Activated naive CD8-positive, alpha-beta T cell treated with anti-CD3 and anti-CD28 coated beads, Interleukin-2, amount 50 U/mL, for 16 hours (primary cell): ENCODE measurements at places on chromosomes 7 and 10.

DNA sequence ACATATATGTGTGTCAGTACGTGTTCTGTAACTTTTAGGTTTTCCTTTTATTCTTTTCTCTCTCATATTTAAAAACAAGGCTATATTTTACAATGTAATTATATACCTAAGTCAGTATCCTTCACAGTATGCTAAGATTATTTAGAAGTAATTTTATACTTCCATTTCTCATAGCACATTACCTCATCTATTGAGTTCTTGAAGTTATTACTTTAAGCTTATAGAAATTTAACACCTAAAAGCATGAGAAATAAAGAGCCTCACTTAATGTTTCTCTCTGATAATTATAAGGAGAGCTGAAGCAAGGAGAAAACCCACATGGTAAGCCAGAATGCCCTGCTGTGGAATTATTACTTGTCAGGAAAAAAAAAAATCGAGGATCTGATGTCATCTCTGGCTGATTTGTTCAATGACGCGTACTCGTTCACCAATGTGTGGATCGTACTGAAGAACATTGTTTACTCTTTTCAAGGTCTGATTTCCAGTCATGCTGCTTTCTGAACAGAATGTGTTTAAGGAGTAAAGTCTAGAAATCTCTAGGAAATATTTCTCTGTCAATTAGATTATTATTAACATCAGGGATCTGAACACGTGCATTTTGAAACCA lies 21.9 kb downstream of the CACNB2 start:
- DNase-seq, result no peak

DNA sequence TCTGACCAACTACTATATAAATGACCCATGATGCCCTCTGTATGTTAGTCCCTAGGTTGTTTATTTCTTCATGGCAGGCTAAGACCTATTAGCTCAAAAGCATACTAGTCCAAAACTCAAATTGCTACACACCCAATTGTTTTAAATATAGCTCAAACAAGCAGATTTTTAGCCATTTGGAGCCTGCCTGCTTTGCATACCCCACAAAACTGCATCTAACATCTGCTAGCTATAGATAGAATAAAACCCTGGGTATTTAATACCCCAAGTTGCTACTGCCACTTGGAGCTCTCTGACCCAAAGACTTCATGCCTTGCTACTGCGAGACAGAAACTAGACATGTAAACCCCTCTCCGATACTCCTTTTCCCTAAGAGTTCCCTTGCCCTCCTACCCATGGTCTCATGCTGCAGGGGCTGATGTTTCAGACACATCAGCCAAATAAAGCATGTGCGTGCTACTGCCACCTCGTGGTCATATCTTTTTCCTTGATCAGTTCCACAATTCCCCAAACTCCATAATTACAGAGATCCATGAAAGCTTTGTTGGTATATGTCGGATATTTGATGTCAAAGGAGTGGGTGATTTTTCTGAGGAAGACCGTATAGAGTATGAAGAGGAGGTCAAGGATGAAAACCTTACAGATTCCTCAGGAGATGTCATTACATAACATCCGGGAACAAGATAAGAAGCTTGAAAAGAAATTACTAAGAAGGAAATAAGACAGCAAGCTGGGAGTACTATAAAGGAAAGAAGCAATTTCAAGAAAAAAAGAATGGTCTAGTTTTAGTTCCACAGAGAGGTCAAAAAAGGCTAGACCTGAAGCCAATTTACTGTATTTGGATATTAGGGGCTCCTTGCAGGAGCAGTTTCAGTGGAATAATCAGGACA lies 386.6 kb downstream of the SH2D4B start:
- DNase-seq, result no peak

DNA sequence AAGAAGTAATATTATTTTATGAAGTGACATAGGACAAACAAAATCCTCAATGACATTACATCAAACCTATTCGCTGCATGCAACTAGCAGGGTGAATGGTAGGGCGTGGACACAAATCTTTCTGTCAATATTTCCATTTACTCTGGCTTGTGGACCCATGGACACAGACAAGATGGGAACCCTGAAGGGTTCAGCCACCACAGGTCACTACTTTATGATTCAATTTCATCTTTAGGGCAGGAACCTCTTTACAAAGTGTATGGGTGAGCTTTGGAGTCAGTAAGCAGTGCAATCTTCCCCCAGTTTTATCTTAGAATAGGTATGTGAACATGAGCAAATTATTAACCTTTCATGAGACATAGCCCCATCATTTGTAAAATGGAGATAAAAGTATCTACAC lies 982.4 kb upstream of the LRRTM3 start:
- no peak for DNase-seq

- no peak for DNase-seq
Measured at GRCh38 chr10:89210794-89211425, 3.8 kb upstream of the CH25H start.

DNA sequence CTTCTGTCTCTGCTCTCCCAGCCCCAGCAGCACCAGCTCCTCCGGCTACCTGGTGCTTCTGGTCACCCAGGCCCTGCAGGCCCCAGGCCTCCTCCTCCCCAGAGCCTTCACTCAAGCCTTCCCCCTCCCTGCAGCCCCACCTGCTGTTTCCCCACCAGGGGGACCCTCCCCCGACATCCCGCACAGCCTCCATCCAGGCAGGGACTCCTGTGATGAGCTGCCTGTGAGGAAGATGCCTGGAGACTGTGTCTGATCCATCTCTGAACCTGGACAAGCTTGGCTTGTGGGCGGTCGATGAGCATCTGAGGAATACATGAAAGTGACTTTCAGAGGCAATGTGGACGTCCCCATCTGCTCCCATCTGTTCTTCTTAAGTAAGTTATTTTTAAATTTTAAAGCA lies 45.0 kb downstream of the RAMP3 start:
- no peak for DNase-seq

DNA sequence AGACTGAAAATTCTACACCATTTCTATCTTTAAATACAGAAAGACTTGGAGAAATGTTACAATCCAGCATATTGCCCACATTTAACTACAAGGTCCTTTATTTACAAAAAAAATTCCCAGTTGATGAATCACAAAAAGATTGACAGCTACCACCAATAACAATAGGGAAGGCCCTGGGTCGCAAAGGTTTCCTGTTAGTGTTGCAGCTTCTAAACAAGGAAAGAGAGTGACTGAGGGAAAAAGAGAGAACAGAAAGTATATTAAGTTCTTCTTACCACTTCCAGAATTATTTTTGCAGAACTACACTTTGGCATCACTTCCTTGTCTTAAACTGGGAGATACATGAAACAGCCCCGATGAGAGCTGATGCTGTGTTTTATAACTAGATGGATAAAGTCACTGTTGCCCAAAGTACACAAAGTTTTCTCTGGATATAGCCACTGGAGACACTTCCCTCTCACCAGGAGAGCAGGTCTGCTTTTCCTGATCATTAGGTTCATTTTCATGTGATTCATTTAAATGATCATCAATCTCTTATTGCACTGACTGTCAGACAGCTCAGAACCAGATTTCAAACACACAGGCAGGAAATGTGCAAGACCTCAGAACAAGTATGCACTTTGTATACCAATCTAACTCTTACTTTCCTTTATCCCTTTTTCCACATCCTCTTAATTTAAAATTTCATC lies 57.0 kb downstream of the SHTN1 start:
- DNase-seq, result no peak

DNA sequence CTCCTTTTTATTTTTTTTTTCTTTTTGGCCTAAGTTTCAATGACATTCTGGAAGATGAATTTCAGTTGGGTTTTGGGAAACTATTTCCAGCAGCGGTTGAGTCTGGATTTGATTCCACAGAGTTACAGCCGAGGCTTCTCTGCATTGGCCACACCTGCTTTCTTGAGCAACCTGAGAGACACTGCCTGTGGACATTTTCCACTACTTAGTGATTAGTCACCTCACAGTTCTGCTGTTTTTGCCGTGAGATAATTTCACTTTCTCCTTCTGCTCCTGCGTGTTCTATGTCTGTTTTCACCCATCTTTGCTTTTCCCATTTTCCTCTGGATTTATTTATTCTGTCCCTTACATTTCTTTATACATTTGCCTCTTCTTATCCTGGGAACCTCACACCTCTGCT lies 243.0 kb downstream of the BICC1 start:
- no peak for DNase-seq

- DNase-seq, result no peak
Measured at GRCh38 chr7:88597941-88598425, 161.5 kb upstream of the ZNF804B start.

DNA sequence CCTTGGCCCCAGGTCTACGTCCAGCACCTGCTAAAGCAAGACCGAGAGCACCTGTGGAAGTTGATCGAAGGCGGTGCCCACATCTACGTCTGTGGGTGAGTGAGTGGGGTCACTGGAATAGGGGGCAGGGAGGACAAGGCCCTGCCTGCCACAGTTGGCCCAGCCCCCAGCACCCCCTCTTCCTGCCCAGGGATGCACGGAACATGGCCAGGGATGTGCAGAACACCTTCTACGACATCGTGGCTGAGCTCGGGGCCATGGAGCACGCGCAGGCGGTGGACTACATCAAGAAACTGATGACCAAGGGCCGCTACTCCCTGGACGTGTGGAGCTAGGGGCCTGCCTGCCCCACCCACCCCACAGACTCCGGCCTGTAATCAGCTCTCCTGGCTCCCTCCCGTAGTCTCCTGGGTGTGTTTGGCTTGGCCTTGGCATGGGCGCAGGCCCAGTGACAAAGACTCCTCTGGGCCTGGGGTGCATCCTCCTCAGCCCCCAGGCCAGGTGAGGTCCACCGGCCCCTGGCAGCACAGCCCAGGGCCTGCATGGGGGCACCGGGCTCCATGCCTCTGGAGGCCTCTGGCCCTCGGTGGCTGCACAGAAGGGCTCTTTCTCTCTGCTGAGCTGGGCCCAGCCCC lies 8.1 kb downstream of the TMEM120A start:
- no peak for DNase-seq

GRCh38 chr10:93224005-93224779 lies 150.5 kb downstream of the CYP26A1 start:
- no peak for DNase-seq

GRCh38 chr10:89391907-89392756 lies at the start of gene IFIT1:
Gene IFIT1, plus strand, starts transcription at chr10:89392623. Its CDS starts 90 bp downstream, at chr10:89392713.
- DNase-seq, result no peak

GRCh38 chr7:55031075-55031474 lies 12.3 kb downstream of the EGFR start:
- DNase-seq, result no peak

GRCh38 chr10:2798336-2799022 lies 268.9 kb upstream of the PFKP start:
- no peak for DNase-seq

- no peak for DNase-seq
Measured at GRCh38 chr7:100855515-100855914, 3.0 kb downstream of the SLC12A9 start.

DNA sequence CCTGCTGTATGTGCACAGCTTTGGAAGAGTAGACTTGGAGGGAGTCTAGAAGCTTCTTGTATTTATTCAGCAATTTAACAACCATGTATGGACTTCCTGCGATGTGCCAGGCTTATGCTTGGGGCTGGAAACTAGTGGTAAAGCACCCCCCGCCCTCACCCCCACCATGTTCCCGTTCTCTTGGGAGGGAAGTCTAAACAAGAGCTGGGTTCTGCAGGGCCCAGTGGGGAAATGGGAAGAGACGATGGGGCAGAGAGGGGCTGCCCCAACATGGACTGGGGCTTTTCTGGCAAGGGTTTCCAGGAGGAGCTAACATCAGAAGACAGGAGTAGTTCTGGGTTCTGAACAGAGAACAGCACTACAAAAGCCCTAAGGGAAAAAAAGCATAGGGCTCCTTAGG lies 8.0 kb downstream of the RASSF4 start:
- no peak for DNase-seq

DNA sequence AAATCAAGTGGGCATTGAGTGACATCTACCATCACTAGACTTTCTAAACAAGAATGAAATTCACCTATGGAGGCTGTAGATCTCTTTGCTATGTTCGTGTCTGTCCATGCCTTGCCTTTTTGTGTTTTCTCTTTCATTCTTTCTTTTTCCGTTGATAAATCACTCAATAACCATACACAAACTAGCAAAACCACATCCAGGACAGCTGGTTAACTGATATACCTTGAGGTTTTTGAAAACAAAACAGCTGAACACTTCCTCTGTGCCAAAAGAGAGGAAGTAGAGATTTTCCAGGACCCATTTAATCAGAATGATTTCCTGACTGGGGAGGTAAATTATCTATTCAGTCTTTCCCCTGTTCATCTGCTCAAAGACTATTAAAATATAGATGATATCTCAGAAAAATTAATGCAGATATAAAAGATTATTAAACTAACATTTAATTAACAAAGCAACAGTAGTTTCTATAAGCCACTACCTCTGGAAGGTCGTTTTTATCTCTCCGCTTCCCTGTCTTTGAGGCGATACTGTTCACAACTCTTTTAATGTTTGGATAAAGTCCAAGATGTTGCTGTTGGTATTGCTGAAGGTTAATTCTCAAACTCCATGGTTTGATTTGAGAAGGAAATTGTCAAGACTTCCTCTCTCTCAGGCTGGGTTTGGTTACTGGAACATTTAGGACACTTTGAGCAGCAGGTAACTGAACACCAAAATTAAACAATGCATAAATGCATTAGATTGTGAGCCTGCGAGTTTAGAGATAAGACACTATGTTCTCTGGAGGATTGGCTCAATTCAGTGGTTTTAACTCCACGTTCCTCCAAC lies 24.4 kb upstream of the C10orf67 start:
- DNase-seq, result no peak

- no peak for DNase-seq
Measured at GRCh38 chr10:34074051-34074450, 739.6 kb upstream of the NRP1 start.

DNA sequence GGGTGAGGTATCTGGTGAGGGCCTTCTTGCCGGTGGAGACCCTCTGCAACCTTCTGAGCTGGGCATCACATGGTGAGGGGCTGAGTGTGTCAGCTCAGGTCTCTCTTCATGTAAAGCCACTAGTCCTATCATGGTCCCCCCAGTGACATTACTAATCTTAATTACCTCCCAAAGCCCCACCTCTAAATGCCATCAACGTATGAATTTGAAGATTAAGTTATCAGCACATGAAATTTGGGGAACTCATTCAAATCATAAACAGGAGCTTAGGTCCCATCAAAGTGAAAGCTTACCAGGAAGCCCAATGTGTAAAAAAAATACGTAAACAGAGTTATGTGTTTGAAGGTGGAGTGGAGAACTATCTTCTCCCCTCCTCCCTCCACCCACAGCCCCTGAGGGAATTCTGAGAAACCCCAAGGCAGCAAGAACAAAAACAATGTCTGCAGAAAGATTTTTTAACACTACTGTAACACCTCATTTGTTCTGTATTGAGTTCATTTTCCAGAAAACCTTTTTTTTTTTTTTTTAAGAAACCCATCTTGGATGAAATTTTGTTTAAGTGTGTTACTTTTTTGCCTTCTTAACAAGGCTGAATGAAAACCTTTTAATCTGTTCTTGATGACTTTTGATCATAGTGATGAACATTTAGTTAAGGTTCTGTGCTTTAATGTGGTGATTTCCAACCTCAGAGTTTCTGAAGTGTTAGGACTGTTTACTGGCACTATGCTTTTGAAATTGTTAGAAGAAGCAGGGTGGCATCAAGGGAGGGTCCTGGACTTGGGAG lies 19.1 kb upstream of the PCGF5 start:
- no peak for DNase-seq

DNA sequence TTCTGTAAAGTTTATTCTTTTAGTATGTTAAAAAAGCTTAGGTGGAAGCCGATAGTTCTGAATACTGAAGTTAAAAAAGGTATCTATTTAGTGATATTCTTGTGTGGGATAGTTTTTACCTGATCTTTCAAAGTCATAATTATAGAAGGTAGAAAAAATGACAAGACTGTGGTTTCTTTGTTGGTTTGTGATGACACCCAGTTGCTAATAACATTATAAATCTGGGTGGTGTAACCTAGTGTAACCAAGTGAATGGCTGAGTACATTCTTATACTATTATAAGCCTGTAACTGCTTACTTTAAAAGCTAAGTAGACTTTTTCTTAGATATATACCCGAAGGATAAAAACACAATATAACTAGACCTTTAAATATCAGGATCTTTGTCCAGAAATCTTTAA lies 2.3 kb downstream of the CDK13 start:
- DNase-seq, result no peak
